ENCODE measurements at places on chromosomes 2 and 18.

DNA sequence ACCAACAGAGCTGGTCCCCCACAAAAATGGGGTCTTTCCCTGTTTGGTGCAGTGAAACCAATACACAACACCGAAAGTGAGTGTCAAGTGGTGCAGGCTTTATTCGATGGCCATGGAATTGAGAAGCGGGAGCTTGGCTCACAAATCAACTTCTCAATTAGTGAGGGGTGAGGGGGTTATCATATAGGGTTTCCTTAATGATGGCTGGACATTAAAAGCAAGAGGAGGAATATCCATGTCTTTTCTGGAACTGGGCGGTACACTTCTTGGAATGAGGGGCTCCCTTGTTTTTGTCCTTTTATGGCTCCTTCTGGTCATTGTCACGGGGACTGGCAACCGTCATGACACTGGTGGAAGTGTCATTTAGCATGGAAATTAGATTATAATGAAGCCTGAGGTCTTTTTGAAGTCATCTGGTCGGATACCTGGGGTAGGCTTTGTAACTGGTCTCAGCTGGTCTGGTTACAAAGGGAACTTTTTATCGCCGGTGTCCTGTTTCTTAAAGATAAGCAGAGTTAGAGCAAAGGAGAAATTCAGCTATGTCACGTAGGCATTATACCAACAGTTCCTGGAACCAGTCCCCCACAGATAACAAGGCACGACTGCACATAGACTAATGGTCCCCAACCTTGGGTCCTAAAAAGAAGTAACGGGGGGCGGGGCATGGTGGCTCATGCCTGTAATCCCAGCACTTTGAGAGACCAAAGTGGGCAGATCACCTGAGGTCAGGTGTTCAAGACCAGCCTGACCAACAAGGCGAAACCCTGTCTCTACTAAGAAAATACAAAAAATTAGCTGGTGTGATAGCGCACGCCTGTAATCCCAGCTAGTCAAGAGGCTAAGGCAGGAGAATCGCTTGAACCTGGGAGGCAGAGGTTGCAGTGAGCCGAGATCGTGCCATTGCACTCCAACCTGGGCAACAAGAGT is 93.5 kb upstream of the NDUFV2 start:
- no peak for DNase-seq

GRCh38 chr2:23664066-23664788 is 262.7 kb downstream of the ATAD2B start:
- peak; percentile 30 for DNase-seq

DNA sequence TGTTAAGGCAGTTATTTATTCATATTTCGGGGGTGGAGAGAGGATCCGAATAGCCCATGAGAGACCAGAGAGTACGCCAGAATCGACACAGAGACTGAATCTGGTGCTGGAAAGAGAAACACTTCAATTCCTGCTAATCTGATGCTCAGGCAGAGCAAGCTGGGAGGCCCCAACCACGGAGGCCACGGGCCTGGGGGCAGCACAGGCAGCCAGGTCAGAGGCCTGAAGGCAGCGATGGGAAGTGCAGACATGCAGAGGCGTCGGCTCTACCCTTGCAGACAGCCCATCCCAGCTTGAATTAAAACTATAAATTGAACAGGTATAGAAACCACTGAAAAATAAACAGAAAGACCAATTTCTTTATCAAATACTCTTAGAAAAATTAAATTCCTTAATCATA is 50.6 kb downstream of the PXDN start:
- DNase-seq = no peak

- no peak for DNase-seq
Observed at GRCh38 chr2:60963190-60963589, 54.3 kb upstream of the PEX13 start.

GRCh38 chr18:5538544-5538943 is 5.3 kb downstream of the EPB41L3 start:
- DNase-seq = no peak

DNA sequence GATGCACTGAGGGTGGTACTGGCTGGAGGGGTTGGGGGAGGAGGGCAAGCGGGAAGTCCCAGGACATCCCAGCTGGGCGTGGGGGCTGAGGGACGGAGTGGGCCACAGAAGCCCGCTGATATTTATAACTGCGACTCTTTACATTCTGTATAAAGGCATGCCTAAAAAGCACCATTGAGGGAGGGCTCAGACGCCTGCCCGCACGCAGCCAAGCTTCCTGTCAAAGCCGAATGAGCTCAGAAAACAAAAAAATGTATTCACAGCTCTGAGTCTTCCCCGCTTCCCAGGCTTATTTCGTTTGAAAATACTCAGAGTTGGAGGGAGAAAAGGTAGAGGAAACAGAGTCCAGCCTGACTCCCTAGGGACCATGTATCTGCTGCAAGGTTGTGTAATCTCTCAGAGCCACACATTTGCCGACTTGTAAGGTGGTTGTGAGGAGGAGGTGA is 170.1 kb upstream of the HAAO start:
- no peak for DNase-seq

DNA sequence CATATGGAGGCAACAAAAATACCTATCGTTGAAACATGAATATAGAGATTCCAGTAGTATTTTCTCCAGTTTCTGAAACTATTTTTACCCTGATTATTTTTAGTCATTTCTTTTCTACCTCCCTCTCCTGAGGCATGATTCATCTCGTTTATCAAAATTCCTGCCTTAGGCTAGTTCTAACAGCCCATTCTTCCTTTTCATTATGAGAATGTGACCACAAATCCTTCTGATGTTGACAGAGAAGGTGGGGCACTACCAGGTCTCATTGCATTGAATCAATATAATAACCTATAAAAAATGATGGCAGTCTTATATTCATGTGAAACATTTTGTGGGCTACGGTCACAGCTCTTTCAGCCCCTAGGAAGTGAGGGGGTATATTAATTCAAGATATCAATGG is 406.5 kb upstream of the UBE2E3 start:
- no peak for DNase-seq

DNA sequence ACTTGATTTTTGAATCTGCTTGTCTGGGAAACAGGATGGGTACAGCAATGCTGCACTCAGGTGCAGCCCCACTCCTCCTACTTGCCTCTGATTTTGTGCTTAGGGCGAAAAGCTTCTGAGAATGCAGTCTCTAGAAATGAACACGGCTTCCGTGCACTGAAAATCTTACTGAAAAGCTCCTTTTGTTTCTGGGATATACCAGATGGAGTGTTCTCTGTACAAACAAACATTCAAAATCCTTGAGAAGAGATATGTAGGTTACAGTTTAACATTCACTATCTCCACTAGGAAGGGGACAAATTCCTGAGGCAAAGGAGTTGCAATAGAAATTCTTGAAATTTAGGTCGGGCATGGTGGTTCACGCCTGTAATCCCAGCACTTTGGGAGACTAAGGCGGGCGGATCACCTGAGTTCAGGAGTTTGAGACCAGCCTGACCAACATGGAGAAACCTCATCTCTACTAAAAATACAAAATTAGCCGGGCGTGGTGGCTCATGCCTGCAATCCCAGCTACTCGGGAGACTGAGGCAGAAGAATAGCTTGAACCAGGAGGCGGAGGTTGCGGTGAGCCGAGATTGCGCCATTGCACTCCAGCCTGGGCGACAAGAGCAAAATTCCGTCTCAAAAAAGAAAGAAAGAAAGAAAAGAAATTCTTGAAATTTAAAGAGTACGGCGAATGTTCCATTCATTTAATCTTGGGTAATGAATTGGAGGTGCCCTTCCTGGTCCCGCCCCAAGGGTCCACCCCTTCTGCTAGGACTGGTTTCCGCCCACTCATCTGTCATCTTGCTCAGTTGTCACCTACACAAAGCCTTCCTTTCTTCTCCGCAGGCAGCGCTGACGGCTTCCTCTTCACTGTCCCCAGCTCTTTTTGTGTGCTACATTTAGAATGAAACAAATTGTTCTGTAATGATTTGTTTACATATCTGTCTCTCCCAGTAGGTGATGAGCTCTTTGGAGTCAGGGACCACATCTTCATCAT is 92.4 kb downstream of the SOCS6 start:
- no peak for DNase-seq

DNA sequence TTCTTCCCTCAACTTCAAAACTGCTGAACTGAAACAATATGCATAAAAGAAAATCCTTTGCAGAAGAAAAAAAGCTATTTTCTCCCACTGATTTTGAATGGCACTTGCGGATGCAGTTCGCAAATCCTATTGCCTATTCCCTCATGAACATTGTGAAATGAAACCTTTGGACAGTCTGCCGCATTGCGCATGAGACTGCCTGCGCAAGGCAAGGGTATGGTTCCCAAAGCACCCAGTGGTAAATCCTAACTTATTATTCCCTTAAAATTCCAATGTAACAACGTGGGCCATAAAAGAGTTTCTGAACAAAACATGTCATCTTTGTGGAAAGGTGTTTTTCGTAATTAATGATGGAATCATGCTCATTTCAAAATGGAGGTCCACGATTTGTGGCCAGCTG is 8.4 kb downstream of the HOXD8 start:
- DNase-seq = no peak

DNA sequence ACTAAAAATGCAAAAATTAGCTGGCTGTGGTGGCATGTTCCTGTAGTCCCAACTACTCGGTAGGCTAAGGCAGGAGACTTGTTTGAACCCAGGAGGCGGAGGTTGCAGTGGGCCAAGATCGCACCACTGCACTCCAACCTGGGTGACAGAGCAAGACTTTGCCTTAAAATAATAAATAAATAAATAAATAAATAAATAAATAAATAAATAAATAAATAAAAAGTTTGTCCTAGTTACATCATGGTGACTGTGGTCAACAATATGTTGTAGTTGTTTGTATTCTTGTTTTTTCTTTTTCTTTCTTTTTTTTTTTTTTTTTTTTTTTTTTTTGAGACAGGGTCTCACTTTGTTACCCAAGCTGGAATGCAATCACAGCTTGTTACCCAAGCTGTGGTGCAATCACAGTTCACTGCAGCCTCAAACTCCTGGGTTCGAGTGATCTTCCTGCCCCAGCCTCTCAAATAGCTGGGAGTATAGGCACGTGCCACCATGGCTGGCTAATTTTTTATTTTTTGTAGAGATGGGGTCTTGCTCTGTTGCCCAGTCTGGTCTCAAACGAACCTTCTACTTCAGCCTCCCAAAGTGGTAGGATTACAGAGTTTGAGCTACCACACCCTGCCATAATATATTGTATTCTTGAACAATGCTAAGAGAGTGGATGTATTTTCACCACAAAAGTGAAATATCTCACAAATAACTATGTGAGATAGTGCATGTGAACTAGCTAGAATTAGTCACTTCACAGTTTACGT is 185.0 kb downstream of the PHLPP1 start:
- DNase-seq = no peak

GRCh38 chr2:239471011-239471792 is 70.4 kb upstream of the HDAC4 start:
- no peak for DNase-seq

DNA sequence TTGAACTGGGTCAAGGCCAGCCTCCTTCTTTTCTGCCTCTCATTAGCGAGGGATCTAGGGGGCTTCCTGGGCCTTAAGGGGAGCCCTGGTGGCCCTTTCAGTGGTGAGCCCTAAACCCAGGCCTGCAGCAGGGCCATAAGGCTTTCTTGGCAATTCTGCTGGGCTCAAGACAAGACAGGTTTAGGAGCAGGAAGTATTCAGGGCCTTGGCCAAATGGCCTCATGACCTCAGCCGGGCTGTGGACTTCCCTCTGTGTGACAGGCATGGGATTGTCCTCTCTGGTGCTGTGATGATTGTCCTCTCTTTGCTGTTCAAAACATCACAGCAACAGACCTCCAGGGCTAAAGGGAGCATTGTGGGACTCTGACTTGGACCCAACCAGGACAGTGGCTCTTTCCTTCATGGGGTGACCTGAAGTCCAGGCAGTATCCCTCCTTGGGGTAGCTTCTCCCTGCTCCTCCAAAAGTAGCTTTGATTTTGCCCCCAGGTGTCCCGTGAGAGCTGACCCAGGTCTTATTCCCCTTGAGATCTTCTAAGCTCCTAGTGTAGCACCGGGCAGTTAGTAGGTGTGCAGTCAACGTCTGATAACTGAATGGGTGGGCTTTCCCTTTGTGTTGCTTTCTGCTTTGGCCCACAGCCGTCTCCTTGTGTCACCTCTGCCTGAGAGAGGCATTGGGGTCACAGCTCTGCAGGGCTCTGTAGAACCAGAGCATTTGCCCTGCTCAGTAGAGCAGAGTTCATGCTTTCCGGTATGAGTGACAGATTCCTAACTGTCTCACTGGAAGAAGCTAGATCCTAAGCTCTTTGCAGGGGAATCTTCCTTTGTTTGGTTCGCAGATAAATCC is 14.7 kb downstream of the FOSL2 start:
- DNase-seq = no peak

DNA sequence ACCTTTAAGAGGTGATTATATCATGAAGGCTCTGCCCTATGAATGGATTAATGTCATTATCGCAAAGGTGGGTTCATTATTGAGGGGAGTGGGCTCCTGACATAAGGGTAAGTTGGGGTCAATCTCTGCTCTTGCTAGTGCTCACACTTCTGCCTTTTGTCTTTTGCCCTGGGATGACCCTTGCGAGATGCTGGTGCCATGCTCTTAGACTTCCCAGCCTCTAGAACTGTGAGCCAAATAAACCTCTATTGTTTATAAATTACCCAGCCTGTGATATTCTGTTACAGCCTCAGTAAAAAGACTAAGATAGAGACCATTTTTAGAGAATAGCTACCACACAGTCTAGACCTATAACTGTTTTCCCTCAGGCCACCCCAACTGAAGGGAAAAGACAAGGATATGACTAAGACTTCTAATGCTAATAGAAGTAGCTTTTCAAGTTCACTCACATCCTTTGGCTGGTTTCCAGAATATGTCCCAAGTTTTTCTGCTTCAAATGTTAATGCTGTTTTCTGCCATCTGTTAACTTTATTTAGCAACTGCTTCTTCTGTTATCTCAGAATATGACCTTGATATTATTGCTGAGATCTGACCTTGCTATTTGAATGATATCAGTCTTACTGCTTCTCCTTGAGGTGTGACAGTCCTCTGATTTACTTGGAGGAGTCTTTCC is 65.1 kb upstream of the STAM2 start:
- DNase-seq = peak; percentile 32

GRCh38 chr2:61045999-61046398 is 19.7 kb upstream of the SANBR start:
- DNase-seq = no peak
